ENCODE measurements at places on chromosomes 16 and 17.

- DNase-seq: peak; percentile 16
These were observed 295.8 kb downstream of the FOXL1 start for GRCh38 chr16:86874141-86874540.

DNA sequence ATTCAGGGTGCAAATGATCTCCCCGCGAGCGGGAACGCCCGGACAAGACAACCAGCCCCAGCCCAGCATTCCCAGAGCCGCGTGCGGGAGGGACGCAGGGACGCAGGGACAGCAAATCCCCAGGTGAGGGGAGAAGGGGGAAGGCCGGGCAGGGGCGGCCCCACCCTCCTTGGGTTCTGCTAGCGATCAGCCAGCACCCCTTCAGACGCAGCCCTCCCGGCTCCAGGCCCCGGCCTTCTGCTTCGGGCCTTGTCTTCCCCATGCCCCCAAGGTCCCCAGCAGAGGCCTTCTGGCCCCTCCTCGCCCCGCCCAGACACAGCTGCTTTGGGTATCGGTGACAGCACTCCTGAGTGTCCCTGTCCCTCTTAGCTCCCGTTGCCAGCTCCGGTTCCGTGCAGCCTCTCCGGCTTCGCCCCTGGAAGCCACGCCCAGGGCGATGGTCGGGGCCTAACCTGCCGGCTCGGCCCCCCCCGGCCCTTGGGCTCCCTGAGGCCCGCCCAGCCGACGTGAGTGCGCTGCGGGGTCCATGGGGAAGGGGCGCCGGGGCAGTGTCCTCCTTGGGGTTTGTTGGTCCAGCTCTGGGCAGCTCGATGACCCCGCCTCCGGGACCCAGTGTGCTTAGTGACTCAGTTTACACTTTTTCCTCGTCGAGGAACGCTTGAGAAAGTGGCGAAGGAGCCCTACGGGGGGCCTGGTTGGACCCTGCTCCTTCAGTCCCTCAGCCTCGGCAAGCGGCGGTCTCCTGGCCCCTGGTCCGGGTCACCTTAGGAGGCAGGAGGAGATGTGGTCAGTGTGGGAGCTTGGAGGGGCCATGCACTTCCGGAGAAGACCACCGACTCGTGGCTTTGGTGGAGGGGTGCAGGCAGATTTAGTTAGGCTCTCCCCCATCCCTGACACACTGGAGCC, 50.5 kb upstream of the AMZ2 start:
- DNase-seq: no peak

- no peak for DNase-seq
These were observed 18.0 kb downstream of the PLCD3 start for GRCh38 chr17:45114117-45114932.

GRCh38 chr17:19905502-19905901, 37.8 kb upstream of the ULK2 start:
- no peak for DNase-seq

GRCh38 chr16:53071748-53072301, 17.0 kb downstream of the CHD9 start:
- no peak for DNase-seq

GRCh38 chr16:20904507-20905081, 4.0 kb downstream of the LYRM1 start:
- no peak for DNase-seq

GRCh38 chr17:78269955-78270381, 38.5 kb downstream of the TMEM235 start:
- peak; percentile 47 for DNase-seq

- DNase-seq: no peak
These were observed 4.1 kb downstream of the ZNF688 start for GRCh38 chr16:30567160-30567990.

DNA sequence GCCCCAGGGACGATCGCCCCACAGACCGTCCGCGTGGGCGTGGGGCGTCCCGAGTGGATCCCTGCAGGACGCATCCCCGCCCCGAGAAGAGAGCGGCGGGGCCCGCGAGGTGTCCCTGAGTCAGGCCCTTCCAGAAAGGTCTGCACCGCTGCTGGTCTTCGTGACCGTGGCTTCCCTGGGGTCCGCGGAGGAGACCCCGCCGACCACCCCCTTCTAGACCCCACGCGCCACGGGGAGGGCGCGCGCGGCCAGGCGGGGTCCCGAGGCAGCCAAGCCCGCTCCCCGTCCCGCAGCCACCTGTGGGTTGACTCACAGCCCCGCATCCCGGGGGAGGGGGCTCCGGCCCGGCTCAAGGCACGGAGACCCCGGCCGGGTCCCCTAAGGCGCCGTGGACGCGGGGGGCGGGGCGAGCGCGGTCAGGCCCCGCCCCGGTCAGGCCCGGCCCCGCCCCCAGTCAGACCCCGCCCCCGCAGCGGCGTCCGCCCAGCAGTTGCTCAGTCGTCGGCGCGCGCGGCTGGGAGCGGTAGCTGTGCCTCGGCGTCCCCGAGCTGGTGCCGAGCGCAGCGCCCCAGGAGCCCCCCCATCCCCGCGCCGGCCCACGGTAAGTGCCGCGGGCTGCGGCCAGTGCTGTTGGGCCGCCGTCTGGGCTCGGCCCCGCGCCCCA, at the start of gene BAIAP3:
TSS of gene BAIAP3 (plus strand) at position 497 of the 664 bp plus-strand sequence. CDS start 4,905 bp downstream, outside the sequence.
- no peak for DNase-seq

DNA sequence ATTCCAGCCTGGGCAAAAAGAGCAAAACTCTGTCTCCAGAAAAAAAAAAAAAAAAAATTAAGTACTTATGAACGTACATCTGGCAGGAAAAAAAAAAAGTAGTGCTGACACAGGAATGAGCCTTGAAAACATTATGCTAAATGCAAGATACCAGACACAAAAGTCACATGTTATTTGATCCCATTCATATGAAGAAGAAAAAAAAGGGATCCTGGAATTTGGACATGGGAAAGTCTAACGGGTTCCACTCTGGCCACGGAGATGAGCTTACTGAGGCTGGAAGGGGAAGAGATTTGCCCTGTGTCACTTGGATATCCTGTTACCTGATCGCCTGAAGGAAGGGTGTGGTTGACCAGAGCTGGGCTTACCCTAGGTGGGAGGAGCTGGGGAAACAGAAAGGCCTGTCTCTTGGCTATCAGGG, 251.9 kb downstream of the PARN start:
- no peak for DNase-seq

- DNase-seq: no peak
These were observed 76.3 kb upstream of the HNF1B start for GRCh38 chr17:37820995-37821713.

GRCh38 chr17:65039336-65039988, 17.1 kb downstream of the GNA13 start:
- DNase-seq: no peak

DNA sequence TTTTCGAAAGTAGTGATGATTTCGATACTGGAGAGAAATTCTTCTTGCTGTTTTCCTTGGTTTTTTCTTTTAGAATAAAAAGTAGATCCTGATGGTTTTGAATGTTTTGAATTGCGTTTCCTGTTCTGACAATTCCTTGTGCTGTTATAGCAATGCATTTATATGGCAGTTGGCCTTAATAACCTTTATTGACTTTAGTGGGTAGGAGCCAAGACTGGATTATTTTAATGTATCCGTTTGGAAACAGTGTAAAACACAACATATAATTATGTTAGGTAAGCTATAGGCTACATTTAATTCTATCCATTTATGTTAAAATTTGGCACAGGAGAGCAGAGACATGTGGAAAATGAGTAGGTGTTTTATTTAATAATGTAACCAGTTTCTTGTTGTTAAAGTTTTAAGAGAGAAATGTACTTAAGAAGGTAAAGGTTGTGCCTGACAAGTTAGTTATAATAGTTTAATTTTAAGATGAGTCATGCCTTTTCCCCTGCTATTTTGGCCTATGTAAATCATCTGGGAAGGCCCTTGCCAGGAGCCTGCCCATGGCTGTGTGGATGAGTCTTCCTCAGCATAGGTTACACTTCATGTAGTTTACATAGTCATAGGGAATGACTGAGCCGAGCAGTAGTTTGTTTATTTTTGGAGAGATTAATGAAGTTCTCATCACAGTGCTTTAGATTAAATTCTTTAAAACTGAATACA, 189.9 kb downstream of the FTO start:
- DNase-seq: no peak

DNA sequence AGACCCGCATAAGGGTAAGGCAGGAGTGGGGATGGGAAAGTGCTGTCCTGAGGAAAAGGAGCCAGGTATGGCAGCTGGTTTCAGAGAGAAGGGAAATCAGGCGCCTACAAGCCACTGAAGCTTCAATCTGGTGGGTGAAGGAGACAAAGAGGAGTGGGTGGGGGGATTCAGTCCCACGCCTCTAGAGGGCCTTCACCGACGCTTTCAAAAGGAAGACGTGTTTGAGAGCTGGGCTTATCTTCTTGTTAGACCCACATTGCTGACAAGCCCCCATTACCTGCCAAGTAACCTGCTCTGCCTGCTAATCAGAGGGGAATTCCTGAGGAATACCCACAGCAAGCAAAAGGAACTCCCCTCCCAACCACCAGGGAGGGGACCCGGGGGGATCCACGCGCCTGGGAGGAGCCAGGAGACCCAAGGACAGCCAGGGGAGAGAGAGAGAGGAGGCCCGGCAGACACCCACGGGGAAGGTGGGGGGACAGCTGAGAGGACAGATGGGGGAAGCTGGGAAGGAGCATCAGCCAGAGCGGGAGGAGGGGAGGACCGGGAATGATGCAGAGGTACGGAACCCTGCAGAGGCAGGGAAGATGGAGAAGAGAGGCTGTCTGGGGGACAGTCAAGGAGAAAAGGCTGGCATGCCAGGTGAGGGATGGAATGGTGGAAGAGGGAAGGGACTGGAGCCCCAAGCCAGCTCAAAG, 1.0 kb downstream of the MTMR4 start:
- no peak for DNase-seq

DNA sequence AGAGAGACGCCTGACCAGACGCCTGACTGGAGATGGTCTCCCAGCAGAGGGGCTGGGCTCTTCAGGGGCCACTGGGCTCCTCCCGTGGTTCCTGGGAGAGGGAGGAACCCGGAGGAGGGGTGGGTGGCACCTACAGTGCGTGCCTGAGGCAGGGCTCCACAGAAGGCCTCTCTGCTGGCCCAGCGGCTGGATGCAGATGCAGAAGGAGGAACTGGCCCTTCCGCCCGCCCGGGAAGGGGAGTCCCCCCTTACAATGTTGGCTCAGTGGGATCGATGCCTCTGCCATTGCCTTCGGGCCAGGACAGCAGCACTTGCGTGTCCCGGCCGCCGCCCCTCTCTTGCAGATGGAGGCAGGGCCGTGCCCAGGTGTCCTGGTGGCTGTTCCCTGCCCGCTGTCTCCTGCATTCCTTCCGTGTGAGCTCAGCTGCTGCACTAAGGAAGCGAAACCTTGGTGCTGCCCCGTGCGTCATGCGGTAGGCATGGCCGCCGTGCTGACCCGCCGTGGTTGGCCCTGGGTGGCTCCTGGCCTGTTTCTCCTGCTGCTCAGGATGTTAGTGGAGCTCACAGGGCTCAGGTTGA, 15.1 kb downstream of the BAIAP2 start:
- peak; percentile 98 for DNase-seq

GRCh38 chr17:51200295-51200694, 34.1 kb downstream of the NME2 start:
- no peak for DNase-seq

- DNase-seq: no peak
These were observed 2.5 kb upstream of the ABCC12 start for GRCh38 chr16:48158296-48158695.

- DNase-seq: no peak
These were observed 113.9 kb upstream of the TBX2 start for GRCh38 chr17:61285526-61286320.

DNA sequence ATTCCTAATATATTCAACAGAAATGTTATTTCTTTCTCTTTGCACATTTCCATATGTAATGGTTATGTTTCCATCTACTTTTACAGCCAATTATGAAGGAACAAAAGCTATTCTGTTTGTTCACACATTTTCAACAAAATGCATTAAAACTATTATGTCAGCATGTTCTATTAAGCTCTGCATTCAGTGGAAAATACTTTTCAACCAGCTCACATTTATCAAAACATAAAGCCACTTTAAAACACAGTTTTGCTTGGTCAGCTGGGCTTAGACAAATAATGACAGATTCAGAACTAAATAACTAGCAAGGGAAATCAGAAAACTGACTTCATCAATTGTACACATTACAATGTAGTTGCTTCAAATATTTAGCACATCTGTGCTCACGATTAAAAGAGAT, 6.9 kb downstream of the SALL1 start:
- no peak for DNase-seq

DNA sequence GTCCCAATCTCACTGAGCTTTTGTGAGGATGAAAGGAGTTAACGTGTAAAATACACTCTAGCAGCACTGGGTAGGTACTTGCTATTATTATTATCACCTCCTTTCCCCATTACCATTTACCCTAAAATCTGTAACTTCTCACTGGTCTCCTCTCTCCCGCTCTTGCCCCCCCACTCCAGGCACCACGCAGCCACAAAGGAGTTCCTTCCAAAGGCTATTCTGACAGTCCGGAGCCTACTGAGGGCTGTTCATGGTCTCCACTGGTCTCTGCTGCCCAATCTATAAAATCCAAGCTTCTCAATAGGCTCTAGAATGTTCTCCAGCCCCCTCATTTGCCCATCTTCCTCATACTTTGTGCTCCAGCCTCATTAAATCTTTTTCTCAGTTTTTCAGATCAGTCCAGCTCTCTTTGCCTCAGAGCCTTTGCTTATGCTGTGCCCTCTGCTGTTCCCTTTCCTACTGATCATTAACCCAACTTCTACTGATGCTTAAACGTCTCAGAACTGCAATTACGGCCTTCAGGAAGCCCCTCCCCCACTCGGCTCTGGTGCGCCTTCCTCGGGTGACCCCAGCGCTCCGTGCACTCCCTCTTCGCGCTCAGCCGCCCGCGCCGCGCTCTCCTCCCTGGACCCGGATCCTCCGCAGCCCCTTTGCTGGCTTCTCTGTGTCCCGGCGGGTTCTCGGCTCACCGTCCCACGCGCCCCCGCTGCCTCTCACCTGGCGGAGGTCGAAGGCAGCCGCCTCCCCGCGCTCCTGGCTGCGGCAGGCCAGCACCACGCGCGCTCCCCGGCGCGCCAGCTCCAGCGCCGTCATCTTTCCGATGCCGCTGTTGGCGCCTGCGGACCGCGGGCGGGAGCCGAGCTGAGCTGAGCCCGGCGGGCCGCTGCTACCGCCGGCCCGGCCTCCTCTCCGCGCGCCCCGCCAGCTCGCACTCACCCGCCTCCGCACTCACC, 737 bp downstream of the DHRS13 start:
- no peak for DNase-seq

- no peak for DNase-seq
These were observed 63.5 kb upstream of the PLCG2 start for GRCh38 chr16:81715358-81716196.

DNA sequence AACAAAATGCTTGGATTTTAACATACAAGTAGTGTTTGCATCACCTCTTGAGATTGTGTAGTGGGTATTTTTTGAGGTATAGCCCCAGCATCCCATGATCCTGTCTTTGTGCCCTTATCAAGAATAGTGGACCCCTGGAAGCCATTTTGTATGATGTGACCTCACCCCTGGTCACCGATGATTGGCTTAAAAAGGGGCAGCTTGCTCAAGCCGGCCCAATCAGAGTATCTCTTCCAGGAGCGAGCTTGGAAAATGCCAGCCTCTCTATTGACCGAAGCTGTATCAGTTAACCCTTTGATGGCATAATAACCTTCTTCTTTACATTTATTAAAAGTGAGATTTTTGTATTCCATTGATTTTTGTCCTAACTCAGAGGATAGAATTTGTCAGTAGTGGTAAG, 55.5 kb upstream of the FAM20A start:
- no peak for DNase-seq

- DNase-seq: no peak
These were observed 147.9 kb upstream of the MON1B start for GRCh38 chr16:77043076-77043475.

Measured in RWPE2 (cell line).